ENCODE measurements at places on chromosomes 6 and 20. TPM values are rescaled to one million over a fixed set of nuclear protein-coding genes. Genes with fewer than 3 reads are reported as not detected.

DNA sequence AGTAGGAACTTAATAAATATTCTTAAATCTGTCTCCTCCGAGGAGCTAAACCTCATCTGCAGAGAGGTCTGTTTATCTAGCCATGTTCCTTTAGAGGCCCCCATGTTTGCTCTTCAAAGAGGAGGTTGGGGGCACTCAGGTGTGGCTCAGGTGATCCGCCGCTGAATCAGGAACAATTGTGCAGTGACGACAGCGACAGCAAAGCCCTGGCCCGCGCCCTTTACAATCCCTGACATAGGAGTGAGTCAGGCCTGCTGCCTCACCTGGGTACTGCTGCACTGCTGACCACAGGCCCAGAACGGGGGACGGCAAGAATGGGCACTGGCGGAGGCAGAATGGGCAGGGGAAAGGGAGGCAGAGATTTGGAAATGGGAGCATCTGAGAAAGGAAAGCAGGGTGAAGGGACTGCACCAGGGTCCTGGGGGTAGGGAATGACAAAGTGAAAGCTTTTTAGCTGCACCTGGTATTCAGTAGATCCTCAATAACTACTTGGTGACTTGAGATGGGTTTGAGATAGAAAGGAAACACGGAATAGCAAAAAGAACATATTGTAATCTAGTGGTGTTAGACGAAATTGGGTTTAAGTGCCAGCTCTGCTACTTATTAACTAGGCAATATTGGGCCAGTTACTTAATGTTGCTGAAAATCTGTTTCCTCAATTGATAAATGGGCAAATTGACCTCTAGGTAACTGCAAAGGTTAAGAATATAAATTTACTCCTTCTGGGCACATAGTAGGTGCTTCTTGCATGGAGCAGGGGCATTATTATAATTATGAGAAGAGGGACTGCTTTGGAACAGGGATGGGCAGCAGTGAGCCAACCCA lies 5.4 kb upstream of the IER3 start:
- no peak for DNase-seq

DNA sequence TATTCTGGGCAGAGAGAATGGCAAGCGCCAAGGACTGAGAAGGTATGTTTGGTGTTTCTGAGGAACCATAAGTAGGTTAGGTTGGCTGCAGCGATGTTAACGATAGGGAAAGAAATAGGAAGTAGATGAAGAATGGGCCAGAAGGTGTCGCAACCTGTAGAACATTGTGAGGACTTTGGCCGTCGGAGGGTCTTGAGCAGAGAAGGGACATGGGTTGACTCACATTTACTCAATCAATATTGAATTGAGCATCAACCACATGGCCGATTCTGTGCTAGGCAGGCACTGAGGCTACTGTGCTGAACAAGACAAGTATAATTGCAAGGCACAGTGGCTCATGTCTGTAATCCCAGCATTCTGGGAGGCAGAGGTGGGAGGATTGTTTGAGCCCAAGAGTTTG lies 26.8 kb upstream of the RPN2 start:
- no peak for DNase-seq

DNA sequence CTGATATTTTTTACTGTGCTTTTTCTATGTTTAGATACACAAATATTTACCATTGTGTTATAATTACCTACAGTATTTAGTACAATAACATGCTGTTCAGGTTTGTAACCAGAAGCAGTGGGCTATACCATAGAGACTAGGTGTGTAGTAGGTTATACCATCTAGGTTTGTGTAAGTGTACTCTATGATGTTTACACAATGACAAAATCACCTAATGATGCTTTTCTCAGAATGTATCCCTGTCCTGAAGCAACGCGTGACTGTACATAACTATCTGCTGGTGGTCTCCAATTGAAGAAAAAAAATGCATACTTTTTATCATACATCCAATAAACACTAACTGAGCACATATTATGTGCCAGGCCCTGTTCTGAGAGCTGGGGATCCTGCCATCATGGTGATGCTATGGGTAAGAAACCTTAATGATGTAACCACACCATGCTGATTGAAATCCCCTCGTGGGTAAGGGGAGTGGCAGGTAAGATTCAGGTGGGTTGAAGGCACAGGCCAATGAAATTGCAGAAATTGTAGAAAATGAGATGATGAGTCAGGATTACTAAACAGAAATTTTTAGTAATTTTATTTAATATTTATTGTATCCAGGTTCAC lies 76.8 kb downstream of the FYN start:
- DNase-seq, result no peak

The CPNE5 gene
- not detected for total RNA-seq

The BPI gene
- not detected for total RNA-seq

The MATN4 gene
- not detected for total RNA-seq

The MTHFD1L gene
- 64.8 TPM for total RNA-seq
